ENCODE measurements at places on chromosomes 13 and 19.

GRCh38 chr19:46283771-46284170, 13.1 kb upstream of the HIF3A start:
- DNase-seq: no peak

DNA sequence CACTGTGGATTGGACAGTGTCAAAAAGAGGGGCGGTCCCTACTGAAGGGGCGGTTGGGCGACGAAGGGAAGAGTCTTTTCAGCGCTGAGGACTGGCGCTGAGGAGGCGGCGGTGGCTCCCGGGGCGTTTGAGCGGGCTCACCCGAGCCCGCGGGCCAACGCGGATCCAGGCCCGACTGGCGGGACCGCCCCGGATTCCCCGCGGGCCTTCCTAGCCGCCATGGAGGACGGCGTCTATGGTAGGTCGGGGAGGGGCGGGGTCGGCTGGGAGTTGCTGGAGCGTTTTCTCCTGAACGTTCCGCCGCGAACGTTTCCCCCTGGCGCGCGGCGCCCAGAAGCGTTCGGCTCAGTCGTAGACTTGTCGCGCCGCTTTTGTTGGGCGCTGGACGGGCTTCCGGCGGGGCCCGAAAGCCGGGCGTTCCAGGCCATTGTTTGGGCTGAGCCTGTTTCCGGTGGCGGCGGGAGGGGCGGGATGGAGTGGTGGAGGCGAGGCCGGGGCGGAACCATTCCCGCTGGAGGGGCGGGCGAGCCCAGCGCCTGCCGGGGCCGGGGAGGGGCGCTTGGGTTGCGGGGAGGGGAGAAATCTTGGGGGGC, at the start of gene CYTH2:
Gene CYTH2, plus strand, starts transcription at position 81 of the 593 bp plus-strand sequence. Its CDS starts 139 bp downstream, at position 220.
- peak; percentile 83 for DNase-seq

DNA sequence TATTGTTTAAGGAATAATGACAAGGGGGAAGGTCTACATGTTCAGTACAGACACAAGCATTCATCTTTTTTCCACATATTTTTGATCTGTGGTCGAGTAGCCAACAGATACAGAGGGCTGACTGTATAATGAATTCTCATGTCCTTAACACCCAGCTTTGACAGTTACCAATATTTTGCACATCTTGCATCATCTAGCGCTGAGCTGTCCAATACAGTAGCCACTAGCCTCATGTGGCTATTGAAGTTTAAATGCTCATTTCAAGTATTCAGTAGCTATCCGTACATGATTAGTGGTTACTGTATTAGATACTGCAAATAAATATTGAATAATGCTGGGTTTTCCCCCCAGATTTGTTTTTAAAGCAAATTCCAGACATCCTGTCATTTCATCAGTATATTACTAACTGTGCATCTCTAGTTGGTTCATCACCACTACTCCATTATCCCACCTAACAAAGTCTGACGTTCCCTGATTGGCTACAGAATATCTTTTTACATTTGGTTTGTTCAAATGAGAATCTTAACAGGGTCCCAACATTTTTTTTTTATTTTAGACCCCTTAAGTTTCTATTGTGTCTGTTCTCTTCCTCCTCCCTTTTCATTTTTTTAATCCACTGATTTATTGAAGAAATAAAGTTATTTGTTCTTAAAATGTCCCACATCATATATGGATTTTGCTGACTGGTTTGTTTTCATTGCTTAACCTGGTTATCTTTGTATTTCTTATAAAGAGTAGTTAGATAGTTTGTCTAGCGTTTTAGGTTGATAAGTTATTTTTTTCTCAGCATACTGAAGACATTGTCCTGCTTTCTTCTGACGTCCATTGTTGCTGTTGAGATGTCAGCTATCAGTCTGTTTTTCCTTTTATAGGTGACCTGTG, 8.2 kb downstream of the ZNF177 start:
- DNase-seq: no peak

- no peak for DNase-seq
These were observed 6.7 kb upstream of the DIAPH3 start for GRCh38 chr13:60170414-60170813.

DNA sequence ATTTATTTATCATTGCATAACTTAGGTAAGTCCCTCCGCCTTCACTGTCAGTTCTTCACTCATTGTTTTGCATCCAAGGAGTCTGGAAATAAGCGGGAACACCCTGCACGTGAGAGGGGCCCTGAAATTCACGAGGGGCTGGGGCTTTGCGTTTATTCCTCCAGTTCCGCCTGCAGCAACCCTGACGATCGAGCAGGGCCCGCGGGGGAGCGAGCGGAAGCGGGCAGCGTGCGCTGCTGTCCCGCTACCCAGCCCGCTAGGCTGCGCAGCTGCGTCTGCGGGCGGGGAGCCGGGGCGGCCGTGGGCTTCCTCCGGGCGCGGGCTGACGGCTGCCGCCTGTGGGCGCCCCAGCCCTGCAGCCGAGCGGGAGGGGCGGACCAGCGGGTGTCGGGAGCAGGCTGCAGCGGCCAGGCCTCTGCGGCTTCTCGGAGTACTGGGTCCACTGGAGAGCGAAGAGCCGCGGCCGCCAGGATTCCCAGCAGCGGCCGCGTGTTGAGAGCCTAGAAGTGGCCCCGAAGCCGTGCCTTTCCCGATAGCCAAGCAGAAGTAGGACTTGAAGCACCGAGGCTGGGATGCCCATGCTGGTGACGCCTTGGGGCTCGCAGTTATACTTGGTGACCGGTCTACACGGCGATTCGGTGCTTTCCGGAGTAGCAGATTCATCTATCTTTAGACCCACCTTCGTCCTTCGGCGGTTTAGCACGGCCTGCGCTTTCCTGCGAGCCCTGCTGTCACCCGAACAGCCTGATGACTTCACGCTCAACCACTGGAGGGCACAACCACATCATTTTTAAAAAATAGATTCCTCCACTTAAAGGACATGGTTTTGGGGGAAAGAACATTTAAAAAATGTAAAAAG, 32.9 kb upstream of the SACS start:
- peak; percentile 96 for DNase-seq

- DNase-seq: peak; percentile 73
These were observed 19.0 kb upstream of the GPI start for GRCh38 chr19:34345947-34346351.

- DNase-seq: no peak
These were observed 37.4 kb upstream of the ZNF527 start for GRCh38 chr19:37333457-37333856.

GRCh38 chr13:24161980-24162525, 1.5 kb downstream of the SPATA13 start:
- DNase-seq: no peak

DNA sequence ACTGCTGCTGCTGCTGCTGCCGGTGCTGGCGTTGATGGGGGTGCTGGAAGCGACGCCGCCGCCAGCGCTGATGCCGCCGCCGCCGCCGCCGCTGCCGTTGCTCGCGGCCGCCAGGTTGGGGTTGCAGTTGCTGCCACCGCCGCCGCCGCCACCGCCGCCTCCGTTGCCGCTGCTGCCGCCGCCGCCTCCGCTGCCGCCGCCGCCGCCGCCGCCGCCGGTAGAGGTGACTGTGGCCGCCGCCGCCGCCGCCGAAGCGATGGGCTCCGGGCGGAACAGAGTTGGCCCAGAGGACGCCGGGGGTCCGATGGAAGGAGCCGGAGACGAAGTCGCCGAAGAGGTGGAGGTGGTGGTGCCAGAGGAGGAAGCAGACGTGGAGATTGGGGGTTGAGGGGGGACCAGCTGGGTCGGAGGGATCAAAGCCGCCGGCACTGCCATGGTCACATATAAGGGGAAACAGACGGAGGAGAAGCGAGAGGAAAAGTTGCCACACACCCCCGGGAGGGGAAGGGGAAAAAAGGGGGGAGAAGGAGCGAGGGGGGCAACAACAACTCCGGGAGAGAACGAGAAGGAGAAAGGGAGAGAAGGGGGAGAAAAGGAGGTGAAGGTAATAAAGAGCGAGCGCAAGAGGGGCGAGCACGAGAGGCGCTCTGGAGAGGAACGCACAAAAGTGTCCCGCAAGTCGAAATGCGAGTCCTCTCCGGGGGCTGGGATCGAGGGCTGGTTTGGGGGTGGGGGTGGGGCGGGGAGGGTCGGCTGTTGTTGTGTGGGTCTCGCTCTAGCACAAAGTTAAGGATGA, 471 bp downstream of the DACH1 start:
- DNase-seq: no peak

GRCh38 chr13:50267066-50267465, 251.8 kb downstream of the KCNRG start:
- no peak for DNase-seq

DNA sequence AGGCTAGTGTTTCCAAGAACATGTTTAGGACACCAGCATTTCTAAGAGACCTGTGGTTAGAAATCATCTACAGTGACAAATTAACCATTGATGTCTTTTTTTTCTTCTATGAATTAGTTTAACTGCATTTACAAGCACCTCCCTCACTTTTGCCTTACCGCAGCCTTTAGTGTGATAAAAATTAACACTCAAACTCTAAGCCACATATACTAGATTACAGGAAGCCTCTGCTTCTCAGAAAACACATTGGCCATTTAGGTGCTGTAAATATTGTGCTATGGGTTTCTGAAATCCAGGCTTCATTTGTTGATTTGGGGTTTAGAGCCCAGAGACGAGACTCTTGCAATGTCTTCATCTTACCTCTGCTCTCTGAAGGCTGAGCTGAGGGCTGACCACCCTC, 34.6 kb upstream of the OLFM4 start:
- no peak for DNase-seq

DNA sequence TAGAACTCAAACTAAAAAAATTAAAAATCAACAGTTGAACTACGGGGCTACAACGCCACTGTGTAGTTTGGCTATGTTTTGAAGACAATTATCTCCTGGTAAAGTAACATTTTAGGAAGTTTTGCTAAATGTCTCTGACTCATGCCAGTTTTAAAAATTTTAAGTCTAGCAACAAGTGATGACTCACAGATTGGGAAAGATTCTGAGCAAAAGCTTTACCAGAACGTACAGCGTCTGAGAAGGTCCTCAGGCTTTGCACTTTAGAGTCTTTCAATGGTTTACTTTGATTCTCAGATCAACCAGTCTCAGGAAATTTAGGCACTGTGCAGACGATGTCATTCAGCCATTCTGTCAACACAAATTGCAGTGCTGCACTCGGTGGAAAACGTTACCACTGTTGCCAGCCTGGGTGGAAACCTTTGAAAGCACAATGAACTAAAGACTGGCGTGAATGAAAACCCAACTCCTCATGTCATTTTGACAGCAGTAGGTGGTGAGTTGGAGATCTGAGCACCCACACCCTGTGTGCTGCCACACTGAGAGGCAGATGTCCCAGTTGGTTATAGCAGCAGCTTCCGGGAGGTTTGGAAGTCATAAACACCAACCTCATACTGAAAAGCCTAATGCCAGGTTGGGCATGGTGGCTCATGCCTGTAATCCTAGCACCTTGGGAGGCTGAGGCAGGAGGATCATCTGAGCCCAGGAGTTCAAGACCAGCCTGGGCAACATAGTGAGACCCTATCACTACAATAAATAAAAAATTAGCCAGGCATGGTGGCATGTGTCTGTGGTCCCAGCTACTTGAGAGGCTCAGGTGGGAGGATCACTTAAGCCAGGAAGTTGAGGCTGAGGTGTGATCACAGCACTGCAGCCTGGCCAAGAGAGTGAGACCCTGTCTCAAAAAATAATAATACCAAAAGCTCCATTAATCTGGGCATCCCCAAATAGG, 6.3 kb upstream of the WTIP start:
- DNase-seq: no peak

DNA sequence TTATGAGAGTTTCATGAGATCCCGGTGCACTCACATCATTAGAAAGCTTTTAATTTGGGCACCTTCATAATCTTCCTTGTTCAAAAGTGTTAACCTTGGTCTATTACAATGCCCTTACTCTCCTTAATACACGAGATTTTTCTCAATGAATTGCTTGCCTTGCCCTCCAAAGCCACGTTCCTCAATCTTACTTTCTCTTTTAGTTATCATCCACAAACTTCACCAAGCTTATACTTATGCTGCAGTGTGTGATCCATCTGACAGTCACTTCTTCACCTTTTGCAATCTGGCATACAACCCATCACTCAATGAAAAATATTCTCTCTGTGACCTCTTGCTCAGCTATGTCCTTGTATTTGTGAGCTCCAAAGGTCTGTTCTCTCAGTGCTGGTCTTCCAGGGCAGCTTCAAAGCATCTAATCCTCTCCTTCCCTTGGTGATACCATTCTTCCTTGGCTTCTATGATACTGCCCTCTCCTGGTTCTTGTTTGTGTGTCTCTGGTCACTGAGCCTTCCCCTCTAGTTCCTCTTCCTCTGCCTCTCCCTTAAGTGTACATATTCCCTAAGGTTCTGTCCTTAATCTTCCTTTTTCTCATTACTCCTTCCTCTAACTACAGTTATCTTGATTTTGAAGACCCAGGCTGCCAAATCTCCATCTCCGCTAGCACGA, 202.2 kb upstream of the STARD13 start:
- DNase-seq: peak; percentile 57

- DNase-seq: no peak
These were observed 39.1 kb upstream of the TFDP1 start for GRCh38 chr13:113545455-113545930.

- DNase-seq: no peak
These were observed 538.0 kb downstream of the DCT start for GRCh38 chr13:93941444-93941843.

DNA sequence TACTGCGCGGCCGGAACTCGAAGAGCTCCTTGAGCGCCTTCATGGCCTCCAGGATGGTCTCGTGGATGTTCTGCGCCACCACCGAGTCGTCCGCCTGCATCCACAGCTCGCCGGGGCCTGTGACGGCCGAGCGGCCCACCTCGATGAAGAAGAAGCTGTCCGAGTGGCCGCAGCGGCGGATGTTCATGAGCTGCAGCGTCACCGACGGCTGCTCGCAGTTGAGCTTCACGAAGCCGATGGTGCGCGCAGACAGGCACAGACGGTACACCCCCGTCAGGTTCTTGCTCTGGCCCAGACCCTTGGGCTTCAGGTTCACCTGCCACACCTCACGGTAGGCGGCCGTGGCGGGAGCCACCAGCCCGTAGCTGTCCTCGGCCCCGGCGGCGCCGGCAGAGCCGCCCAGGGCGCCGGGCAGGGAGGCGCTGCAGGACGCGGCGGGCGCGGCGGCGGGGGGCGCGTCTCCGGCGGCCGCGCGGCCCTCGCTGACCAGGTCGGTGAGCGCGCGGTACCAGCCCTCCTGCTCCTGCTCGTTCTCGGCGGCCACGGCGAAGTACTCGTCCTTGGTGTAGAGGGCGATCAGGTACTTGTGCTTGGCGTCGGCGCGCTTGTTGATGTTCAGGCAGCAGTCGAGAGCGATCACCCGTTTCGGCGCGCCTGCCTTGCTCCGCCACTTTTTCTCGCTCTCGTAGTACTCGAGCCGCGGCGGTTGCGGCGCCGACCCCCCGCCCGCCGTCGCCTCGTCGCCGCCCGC, 1.1 kb downstream of the IRS2 start:
- DNase-seq: no peak

- no peak for DNase-seq
These were observed 1.8 kb downstream of the PVR start for GRCh38 chr19:44645407-44646048.

GRCh38 chr19:15249528-15249874, 17.3 kb upstream of the EPHX3 start:
- DNase-seq: no peak

Measured in GM12865 (cell line).